ENCODE measurements at places on chromosomes 6 and 20. TPM values are rescaled to one million over a fixed set of nuclear protein-coding genes. Genes with fewer than 3 reads are reported as not detected.

DNA sequence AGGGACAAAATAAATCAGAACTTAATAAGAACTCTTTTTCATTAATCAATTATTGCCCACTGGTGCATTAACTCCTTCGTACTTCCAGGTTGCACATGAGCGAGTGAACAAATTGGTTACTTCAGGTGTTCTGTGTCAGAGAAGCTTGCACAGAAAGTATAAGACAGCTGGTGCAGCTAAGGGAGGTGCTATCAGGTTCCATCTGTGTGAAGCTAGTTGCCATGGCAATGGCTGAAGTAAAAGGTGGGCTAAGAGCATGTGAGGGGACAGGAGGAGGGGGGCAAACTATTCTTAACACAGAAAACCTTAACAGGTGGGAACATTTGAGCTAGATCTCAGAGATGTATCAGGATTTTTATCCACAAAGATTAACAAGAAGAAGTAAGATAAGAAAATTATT lies 81.6 kb downstream of the MANEA start:
- no peak overlapping the region for H3K27ac ChIP-seq
- H3K4me1 ChIP-seq = no peaks in the 10 kb centered on the region
- no peaks in the 10 kb centered on the region for H3K27me3 ChIP-seq
- no peak for DNase-seq
- H3K36me3 ChIP-seq = no peaks in the 10 kb centered on the region

- H3K4me3 ChIP-seq = no peak overlapping the region
- no peaks in the 10 kb centered on the region for H3K27me3 ChIP-seq
- H3K36me3 ChIP-seq = no peaks in the 10 kb centered on the region
- peaks cover 6% of the 10 kb centered on the region for H3K4me1 ChIP-seq
Observed at GRCh38 chr6:37052027-37052628, 46.7 kb downstream of the FGD2 start.

Gene MAFB
- total RNA-seq = not detected

DNA sequence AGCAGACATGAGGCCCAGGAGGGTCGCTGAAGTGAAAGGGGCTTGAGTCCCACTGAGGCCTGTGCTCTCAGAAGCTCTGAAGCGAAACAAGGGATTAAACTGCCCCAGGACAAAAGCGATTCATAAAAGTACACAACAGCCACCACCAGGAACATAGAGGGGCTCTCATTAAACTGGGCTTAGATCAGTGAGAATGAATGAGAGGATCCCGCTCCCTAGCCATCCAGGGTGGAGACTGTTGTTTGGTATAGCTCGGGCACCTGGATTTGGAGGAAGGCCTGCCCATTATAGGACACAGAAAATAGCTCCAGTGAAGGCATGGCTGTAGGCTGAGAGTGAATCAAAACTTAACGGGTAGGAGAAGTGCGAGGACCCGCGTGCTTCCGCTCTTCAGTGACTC lies 91.6 kb upstream of the TAB2 start:
- peaks cover 10% of the 10 kb centered on the region for H3K27me3 ChIP-seq
- H3K4me3 ChIP-seq = no peak overlapping the region
- no peak overlapping the region for H3K27ac ChIP-seq
- peaks cover 2% of the 10 kb centered on the region for H3K4me1 ChIP-seq
- no peaks in the 10 kb centered on the region for H3K36me3 ChIP-seq

DNA sequence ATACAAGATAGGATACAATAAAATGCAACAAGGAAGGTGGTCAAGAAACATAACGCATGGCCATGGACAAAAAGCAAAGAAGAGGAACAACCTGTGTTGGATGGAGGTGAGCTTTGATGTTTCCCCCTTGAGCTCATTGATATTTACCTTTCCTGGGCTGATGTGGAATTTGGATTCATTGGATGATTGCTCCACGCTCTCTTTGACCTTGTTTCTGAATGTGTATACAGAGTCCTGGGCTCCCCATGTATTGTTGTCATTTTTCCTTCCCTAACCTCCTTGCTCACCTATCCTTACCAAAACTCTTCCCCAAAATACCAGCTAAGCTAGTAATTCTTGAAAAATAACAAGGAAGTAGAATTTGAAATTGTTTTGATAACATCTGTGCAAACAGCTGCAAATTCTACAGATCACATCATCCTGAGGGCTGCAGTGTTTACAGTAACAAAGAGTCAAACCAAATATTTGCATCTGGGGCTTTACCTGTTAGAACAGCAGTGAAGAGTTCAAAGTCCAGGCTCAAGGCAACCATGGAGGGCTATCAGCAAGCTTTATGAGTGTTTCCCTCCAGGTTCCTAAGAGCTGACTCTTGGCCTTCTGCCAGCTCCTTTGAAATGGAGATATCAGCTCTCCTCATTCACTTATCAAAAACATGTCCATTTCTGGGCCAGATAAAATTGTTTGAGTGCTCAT lies 214.3 kb upstream of the MARCKS start:
- H3K27me3 ChIP-seq = no peaks in the 10 kb centered on the region
- no peak overlapping the region for H3K4me3 ChIP-seq
- peak; percentile 28 for DNase-seq
- peaks cover 6% of the 10 kb centered on the region for H3K4me1 ChIP-seq
- H3K27ac ChIP-seq = no peak overlapping the region
- H3K36me3 ChIP-seq = no peaks in the 10 kb centered on the region

Data from IMR-90 (cell line).